Body of pancreas (tissue), 4 donors: ENCODE measurements at places on chromosomes 16 and 17. TPM values are rescaled to one million over a fixed set of nuclear protein-coding genes. Genes with fewer than 3 reads are reported as not detected.
A peak's percentile ranks its signal among the peaks of the same experiment; 100 is the strongest.

DNA sequence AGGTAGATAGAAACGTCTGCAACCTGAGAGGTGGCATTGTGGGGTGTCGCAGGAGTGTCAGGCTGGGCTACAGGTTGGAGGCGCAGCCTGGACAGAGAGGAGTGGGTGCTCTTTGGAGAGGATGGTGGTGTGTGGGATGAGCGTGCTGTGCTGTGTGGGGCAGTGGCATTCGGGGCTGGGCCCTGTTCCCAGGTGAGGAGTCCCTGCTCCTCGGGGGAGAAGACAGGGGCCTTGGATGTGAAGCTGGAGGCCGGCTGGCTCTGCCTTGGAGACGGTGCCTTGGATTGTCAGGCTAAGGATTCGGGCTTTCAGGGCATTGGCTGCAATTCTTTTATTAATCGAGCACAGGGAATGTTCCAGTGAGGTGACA, 69.3 kb downstream of the BANP start:
- no peaks in the 10 kb centered on the region for H3K36me3 ChIP-seq
- no peaks in the 10 kb centered on the region for H3K27me3 ChIP-seq
- DNase-seq: no peak
- H3K4me3 ChIP-seq: no peak overlapping the region
- no peaks in the 10 kb centered on the region for H3K4me1 ChIP-seq

DNA sequence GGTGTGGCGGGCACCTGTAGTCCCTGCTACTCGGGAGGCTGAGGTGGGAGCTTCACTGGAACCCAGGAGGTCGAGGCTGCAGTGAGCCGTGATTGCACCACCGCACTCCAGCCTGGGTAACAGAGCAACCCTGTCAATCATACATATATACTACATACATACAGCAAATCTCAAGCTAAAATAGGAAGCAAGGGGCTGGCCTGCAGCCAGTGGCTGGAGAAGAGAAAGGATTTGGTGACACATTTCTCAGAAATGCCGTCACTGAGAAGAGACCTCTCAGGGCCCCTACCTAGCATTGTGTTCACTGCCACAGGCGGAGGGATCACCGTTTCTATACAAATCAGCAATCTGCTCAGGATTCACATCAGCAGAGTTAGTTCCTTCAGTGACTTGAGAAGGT, 16.9 kb downstream of the NARF start:
- no peak overlapping the region for H3K27ac ChIP-seq
- H3K27me3 ChIP-seq: no peaks in the 10 kb centered on the region

GRCh38 chr16:89685916-89686315, 573 bp upstream of the CDK10 start:
- DNase-seq: no peak
- peaks cover 23% of the 10 kb centered on the region for H3K4me1 ChIP-seq
- no peak overlapping the region for H3K4me3 ChIP-seq
- no peak overlapping the region for H3K27ac ChIP-seq
- H3K27me3 ChIP-seq: no peaks in the 10 kb centered on the region

DNA sequence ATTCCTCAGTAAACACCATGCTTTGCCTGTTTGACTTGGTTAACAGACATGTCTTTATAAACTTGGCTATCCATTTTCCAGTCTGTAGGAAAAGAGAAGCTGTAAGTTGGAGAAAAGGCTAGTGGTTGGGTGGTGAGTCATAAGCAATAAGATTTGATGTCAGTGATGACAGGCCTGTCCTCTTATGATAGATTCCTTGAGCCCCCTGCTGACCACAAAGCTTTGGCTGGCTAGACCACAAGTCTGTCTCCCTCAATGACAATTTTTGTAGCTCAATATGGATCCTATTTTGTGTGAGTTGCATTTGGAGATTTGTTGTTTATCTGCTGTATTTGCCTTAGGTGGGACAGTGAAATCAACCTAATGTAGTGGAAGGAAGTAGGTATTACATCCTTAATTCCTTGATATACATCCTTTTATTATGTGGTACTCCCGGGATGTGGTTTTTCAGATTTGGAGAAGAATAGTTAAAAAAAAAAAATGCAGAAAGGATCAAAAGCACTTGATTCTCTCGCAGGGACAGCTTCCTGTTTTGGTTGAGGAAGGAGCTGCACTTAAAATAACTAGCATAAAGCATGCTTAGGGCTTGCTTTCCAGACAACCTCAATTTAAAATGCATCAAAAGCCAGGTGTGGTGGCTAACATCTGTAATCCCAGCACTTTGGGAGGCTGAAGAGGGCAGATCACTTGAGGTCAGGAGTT, 67.4 kb downstream of the SIAH1 start:
- DNase-seq: no peak
- peaks cover 4% of the 10 kb centered on the region for H3K4me1 ChIP-seq
- H3K27me3 ChIP-seq: no peaks in the 10 kb centered on the region
- H3K36me3 ChIP-seq: no peaks in the 10 kb centered on the region

DNA sequence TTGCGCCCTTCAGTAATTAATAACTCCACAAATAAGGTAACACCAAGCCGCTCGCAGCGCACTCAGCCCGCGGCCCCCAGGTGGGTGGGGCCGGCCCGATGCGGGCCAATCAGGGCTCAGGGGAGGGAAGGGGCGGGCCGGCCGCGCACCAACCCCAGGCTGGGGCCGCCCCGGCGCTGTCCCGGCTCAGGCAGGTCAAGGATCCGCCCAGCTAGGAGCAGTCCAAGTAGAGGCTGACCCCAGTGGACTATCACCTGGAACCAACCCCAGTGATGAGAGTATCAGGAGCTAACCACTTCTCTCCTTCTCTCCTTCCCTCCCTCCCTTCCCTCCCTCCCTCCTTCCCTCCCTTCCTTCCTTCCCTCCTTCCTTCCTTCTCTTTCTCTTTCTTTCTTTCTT, 110.8 kb downstream of the C16orf78 start:
- H3K36me3 ChIP-seq: no peaks in the 10 kb centered on the region
- H3K4me1 ChIP-seq: peaks cover 8% of the 10 kb centered on the region
- H3K4me3 ChIP-seq: no peak overlapping the region
- no peaks in the 10 kb centered on the region for H3K27me3 ChIP-seq

- peak; percentile 59 for DNase-seq
- H3K4me1 ChIP-seq: peaks cover 30% of the 10 kb centered on the region
- peak overlapping the region; percentile 65 for H3K4me3 ChIP-seq
- no peaks in the 10 kb centered on the region for H3K36me3 ChIP-seq
- H3K27me3 ChIP-seq: no peaks in the 10 kb centered on the region
These were observed 1.0 kb downstream of the ZNRF1 start for GRCh38 chr16:74999609-75000480.

- H3K4me3 ChIP-seq: no peak overlapping the region
- DNase-seq: no peak
- H3K27me3 ChIP-seq: peaks cover 33% of the 10 kb centered on the region
- H3K36me3 ChIP-seq: no peaks in the 10 kb centered on the region
- H3K27ac ChIP-seq: no peak overlapping the region
These were observed 4.0 kb downstream of the NOG start for GRCh38 chr17:56597495-56597990.

- peaks cover 2% of the 10 kb centered on the region for H3K4me1 ChIP-seq
- no peak overlapping the region for H3K4me3 ChIP-seq
- DNase-seq: no peak
- no peaks in the 10 kb centered on the region for H3K36me3 ChIP-seq
These were observed 297.0 kb downstream of the MAP2K6 start for GRCh38 chr17:69711541-69711940.

- peaks cover 15% of the 10 kb centered on the region for H3K4me1 ChIP-seq
- peak; percentile 16 for DNase-seq
- H3K27ac ChIP-seq: no peak overlapping the region
- H3K36me3 ChIP-seq: no peaks in the 10 kb centered on the region
These were observed 71.0 kb downstream of the RBBP6 start for GRCh38 chr16:24610416-24610755.

GRCh38 chr16:79036541-79036940, 564.0 kb downstream of the MAF start:
- no peak overlapping the region for H3K27ac ChIP-seq
- no peak overlapping the region for H3K4me3 ChIP-seq

DNA sequence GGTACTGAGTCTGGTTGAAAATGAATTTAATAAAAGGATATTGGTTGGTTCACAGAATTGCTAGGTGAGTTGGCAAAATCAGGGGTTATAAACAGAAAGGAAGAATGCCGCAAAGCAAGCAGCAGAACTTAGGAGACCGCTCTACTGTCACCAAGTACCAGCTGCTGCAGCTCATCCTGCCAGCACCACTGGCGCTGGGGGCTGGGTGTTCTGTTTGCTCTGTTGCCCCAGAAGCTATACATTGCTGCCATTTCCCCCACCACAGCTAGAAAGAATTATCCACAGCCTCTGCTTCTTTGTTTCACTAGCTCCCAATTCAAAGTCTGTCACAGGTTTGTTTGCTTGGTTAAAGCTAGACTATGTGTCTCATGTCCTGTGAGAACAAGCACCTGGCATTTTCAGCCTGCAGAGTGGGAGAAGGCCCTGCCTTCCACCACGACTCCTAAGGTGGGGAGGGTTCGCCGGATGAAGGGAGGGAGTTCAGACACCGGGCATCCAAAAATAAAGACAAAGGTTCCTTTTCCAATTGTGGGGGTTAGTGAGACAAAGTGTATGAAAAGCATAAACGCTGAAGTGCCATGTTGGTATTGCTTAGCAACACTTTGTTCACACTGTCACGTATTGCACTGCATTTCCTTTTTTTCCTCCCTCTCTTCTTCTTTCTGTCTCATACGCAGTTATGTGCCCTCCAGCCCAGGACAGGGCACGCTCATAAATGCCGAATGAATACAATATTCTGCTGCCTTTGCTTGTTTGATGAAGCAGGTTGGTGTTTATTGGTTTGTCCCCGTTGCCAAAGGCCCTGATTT, 9.6 kb upstream of the CPD start:
- no peaks in the 10 kb centered on the region for H3K36me3 ChIP-seq
- H3K4me3 ChIP-seq: no peak overlapping the region

DNA sequence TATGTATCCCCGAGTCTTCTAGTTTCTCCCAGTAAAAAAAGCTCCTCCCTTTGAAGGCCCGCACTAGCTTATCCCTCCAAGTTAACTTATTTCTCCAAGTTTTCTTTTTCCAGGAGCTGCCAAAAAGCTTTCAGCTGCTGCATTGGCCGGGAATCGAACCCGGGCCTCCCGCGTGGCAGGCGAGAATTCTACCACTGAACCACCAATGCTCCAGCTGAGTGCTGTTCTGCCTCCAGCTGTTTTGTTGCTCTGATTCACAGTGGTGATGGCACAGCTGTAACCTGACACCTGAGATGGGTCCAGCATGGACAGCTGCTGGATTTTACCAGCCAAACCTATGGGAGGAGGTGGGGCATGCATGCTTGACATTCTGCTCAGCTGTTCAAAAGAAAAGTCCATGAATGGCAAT, 22.1 kb downstream of the VAC14 start:
- no peaks in the 10 kb centered on the region for H3K4me1 ChIP-seq
- H3K36me3 ChIP-seq: peaks cover 39% of the 10 kb centered on the region
- peak; percentile 38 for DNase-seq
- no peaks in the 10 kb centered on the region for H3K27me3 ChIP-seq
- no peak overlapping the region for H3K4me3 ChIP-seq

GRCh38 chr17:10161386-10161785, 37.0 kb downstream of the GAS7 start:
- H3K27me3 ChIP-seq: no peaks in the 10 kb centered on the region
- H3K27ac ChIP-seq: no peak overlapping the region
- H3K4me1 ChIP-seq: no peaks in the 10 kb centered on the region

DNA sequence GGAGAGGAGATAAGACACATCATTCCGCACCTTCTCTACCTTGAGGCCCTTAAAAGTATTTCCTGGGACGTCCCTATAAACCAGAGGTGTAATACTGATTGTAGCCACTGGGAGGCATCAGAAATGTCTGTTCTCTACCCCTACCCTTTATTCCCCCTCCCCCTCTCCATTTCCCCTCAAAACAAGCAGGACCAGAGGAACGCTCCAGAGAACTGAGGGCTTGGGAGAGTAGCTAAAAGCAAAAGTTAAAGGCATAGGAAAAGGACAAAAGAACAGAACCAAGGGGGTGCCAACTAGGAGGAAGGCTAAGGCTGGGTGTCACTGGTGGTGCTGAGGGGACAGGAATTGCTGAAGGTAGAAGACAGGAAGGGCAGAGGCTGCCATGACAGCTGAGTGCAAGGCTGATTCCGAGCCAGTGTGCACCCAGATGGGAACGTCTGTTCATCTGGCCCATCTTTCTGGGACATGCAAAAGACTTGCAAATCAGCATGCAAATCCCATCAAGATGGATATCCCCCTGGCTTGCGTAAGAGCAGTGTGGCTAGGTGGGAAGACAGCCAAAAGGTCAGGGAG, 6.7 kb downstream of the CAMTA2 start:
- no peak overlapping the region for H3K4me3 ChIP-seq
- no peaks in the 10 kb centered on the region for H3K36me3 ChIP-seq
- peaks cover 7% of the 10 kb centered on the region for H3K4me1 ChIP-seq
- H3K27ac ChIP-seq: no peak overlapping the region

DNA sequence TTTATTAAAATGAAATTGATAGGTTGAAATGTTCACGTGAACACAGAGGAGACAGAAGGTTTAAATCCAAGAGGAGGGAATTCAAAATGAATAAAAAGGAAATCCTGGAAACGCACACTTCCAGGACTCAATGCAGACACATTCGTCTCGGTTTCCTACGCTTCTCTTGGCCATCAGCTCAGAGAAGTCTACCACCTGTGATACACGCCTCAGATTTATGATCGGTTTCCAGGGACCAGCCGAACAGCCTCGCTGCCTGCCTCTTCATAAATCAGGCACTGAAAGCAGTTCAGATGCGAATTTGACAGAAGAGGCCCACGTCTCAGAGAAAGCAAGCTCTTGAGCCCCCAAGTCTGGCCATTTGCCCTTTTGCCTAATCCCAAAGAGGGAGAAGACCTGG, 125.5 kb upstream of the IRX3 start:
- H3K36me3 ChIP-seq: no peaks in the 10 kb centered on the region
- H3K4me3 ChIP-seq: no peak overlapping the region
- DNase-seq: no peak

DNA sequence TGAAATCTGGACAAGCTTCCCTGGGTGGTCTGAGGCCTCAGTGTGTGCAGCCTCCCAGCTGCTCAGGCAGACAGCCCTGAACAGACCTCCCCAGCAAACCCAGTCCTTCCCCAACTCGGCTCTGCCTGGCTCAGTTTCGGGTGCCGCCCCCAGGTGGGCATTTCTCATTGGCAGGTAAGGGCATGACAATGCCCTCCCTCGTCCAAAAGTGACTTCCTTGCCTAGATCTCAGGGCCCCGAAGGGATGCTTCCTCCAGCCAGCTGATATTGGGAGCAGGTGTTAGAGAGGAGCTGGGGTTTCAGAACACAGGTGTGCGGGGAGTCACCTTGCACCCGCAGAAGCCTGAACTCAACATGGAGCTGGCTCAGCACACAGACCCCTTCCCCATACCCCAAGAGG, 3.8 kb upstream of the PPL start:
- no peak for DNase-seq
- no peak overlapping the region for H3K27ac ChIP-seq
- H3K4me3 ChIP-seq: no peak overlapping the region

DNA sequence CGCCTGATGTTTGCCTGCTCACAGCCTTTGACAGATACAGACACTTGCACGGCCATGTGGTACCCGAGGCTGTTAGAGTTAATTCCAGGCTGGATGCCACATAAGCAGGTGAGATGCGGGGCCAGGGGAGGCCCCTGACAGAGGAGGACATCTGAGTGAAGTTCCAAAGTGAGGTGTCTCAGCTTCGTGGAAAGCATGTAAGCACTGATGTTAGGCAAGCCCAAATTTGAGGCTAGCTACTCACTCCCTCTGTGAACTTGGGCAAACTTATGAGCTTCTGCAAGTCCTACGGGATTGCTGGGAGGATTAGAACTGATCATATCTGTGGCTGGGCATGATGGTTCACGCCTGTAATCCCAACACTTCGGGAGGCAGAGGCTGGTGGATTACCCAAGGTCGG, 39.3 kb upstream of the MARCHF10 start:
- H3K4me1 ChIP-seq: no peaks in the 10 kb centered on the region
- no peak for DNase-seq
- no peaks in the 10 kb centered on the region for H3K27me3 ChIP-seq

CLEC19A gene
- total RNA-seq: not detected

SOX8 gene
- 2.6 TPM for total RNA-seq

TMEM231 gene
- 7.6 TPM for total RNA-seq

PLD2 gene
- total RNA-seq: 25.7 TPM

RND2 gene
- 0.33 TPM for total RNA-seq

PLEKHH3 gene
- 63.0 TPM for total RNA-seq

MYH2 gene
- total RNA-seq: not detected

TBC1D3G gene
- not detected for total RNA-seq

TMC7 gene
- 0.33 TPM for total RNA-seq
